ENCODE measurements at places on chromosomes 13 and 19.

DNA sequence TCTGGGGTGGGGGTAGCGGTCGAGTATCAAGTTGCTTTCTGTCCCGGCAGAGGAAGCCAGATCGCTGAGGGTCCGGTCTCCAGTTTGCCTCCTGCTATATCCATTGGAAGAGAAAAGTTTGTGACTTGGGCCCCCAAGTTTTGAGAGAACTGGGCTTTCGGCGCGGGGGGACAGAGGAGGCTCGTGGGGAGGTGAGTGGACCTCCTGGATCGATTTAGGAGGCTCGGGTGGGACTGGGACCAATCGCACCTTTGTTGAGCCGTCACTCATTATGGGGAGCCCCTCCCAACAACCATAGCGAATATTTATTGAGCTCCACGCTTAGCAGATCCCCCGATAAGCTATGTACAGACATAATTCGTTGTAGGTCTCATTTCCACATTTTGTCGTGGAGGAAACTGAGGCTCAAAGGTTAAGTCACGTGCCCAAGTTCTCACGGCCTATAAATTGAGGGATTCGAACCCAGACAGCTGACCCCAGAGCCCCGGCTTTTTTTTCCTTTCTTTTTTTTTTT lies 909 bp downstream of the RFXANK start:
- DNase-seq = no peak

GRCh38 chr13:99970651-99971575 lies 654 bp downstream of the ZIC5 start:
- DNase-seq = no peak

- no peak for DNase-seq
These were observed 12.4 kb upstream of the SPIB start for GRCh38 chr19:50406156-50406820.

DNA sequence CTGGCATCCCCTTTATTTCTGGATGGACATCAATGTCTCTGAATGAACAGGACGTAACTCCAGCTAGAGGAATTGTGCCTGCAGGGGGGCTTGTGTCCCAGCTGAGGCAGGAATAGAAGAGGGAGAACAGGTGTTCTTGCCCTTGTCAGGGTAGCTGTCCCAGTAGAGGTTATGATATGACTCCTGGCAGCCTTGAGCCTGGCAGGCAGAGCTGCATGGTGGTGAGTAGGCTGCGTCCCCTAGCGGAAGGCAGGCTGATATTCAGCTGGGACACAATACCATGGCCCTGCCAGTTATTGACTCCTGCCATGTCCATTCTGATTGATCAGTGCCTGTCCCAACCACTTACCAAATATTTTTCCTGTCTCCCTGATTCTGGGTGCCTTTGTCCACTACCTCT lies 197.2 kb downstream of the RAP2A start:
- no peak for DNase-seq

DNA sequence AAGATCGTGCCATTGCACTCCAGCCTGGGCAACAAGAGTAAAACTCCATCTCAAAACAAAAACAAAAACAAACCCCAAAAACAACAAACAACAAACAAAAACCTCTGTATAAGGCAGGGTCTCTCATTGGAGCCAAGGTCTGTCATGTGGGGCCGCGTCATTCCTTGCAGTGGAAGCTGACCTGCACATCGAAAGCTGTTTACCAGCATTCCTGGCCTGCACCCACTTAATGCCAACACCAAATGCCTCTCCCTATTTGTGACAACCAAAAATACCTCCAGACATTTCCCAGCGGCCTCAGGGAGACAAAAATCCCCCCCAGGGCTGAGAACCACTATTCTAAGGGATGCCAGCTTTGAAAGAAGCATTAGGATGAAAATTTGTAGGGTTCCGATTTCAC lies 1.2 kb downstream of the CPAMD8 start:
- DNase-seq = no peak
